ENCODE measurements at places on chromosomes 1 and 21.

DNA sequence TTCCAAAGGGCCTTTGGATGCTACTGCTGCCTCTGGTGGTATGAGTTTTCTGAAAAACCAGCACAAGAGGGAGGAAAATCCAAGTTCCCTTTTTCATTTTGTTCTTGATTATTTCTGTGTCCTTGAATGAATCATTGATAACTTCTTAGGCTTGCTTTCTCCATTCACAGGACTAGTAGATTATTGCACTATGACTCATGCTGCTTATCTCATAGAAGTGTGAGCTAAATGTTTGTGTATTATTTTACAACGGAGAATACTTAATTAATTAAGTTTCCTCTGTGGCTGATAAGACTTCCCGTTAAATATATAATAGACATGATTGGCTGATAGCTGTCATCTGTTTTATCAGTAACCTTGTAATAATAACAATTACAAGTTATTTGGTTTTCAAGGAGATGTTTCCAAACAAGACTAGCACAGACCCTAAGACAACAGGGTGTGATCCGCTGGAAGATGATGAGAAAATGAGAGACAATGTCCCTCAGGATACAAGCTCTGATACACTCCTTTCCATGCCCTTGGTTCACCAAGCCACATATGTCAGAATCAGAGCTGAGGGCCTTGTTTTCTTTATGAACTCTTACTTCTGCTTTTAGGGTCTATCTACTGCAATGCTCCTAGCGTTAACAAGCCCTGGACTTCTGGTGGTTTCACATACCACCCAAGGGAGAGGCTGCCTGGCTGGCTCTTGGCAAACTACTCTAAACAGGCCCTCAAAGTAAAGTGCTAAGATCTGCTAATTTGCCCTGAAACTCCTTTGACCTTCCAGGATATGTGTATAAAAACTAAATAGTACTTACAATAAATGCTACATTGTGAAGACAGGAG lies 1078.3 kb downstream of the TTLL7 start:
- no peak for DNase-seq

GRCh38 chr1:44705470-44705869 lies 25.5 kb downstream of the RNU5D-1 start:
- no peak for DNase-seq

GRCh38 chr1:197776351-197777105 lies 1.2 kb upstream of the DENND1B start:
- peak; percentile 84 for DNase-seq

DNA sequence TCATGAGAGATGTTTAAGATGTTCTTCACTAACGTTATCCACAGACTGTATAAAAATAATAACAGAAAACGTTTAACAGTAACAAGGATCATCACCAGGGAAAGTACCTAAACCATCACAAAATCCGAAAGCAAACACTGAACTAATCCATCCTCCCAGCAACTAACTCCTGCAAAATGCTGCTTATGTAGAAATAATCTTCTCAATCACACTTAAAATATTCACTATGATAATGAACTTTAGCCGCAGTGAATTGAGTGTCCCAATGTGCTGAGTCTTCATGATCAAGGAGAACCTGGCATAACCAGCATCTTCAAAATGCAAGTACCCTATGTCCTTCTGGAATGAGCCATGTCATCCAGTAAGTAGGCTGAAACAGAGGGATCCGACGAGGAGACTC lies 166.1 kb downstream of the LTN1 start:
- DNase-seq = no peak

GRCh38 chr21:32626621-32627196 lies 14.5 kb upstream of the CFAP298 start:
- no peak for DNase-seq

- no peak for DNase-seq
These were observed 28.9 kb upstream of the C1orf87 start for GRCh38 chr1:60102267-60103061.

Measured in activated CD4-positive, alpha-beta T cell treated with anti-CD3 and anti-CD28 coated beads, Interleukin-2, Interleukin-6, amounts not matched to agents 100 ng/mL and 50 ng/mL, durations not matched to agents 16 hours and 8 hours (primary cell).